ENCODE measurements at places on chromosomes 2 and 18.

GRCh38 chr2:113248997-113249770 is 29.5 kb downstream of the PAX8 start:
- peak; percentile 85 for DNase-seq

- no peak for DNase-seq
Measured at GRCh38 chr2:128568106-128568505, 249.4 kb upstream of the HS6ST1 start.

DNA sequence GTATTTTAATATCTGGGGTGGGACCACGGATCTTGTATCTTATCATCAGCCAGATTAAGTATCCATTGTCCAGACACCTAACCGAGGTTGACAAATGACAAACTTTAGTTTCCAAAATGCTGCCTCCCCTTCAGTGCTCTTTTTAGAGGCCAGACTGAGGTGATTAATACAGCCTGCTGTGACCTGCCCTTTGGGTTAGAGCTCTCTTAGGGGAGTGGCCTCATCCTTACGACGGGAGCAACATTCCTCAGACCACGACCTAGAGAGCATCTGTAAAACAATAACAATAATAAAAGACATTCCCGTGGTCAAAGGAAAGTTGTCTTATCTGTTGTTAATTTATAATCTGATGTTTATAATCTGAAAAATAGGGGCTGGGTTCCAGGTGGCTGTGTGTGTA is 405.3 kb downstream of the LPIN1 start:
- DNase-seq, result no peak

DNA sequence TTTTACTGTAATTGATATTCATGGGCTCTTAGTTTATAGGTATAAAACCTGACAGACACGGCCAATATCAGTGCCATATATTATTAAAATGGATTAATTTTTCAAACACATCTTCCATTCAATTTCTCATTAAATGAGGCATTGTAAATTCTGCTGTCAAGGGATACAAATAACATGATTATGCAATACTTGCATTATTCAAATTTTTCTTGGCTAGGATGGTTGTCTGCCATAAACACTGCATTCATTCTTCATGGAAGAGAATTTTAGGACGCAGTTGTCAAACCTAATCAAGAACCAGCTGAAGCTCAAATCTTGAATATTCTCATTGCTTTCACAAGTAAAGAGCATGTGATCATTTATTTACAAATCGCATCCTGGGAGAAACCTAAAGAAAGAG is 255.6 kb downstream of the RDH14 start:
- no peak for DNase-seq

GRCh38 chr18:79056827-79057367 is 12.3 kb upstream of the ATP9B start:
- DNase-seq, result no peak

DNA sequence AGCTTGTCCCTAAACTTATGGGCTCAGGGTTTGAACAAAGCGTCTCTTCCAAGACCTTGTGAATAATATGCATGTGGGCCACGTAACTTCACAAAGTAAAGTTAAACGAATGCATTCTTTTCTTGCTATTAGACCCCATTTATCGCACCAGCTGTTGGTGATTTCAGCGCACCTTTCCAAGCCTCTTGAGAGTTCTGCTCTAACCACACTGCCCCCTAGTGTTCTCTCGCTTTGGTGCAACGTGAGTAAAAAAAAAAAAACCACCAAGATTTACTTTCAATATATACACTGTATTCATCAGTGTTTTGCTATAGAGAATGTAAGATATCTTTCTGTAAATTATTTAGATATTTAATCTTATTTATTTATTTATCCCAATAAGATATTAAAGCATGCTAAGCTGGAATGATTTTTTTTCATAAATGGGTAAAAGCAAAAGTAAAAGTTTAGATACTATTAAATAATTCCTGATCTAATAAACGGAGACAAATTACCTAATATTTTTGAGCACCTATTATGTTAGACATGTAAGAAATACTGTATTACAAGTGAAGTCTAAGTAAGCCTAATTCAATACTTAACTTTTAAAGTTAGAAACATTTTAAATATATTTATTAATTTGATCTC is 459.5 kb downstream of the DLGAP1 start:
- DNase-seq, result peak; percentile 63

GRCh38 chr2:216499641-216500218 is 1.1 kb downstream of the RPL37A start:
- no peak for DNase-seq

GRCh38 chr2:196248467-196249094 is 77.2 kb upstream of the STK17B start:
- no peak for DNase-seq

DNA sequence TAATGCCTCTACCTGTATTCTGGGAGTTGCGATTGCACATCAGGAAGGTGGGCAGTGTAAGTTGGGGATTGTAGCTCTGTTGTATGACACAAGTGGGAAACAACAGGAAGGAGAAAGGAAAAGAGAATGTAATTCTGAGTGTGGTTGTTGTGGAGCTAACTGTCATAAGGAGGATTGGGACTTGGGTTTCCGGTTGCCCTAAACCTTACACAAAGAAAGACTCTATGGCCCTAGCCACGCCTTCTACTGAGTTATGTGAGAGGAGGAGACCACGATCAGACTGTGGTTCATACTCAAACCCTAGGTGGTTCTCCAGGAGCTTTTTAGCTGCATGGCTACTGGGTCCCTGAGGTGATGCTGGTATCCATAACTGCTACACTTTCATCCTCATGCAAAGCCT is 86.5 kb downstream of the TANC1 start:
- no peak for DNase-seq

DNA sequence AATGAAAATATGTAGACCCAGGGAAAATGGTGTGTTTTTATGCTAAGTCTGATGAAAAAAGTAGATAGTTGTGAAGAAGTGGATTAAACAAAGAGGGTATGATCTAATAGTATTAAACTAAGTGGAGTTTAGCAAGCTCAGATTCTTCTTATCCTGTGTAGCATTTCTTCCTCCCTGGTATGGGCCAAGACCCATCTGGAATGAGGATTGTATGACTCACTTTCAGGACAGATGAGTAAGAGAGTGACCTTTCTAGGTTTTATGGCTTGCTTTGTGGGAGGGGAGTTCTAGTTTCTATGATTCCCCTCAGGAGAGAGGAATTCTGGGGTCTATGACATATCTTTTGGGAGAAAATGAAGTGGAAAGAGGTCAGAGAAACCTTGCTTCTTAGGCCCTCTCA is 550.1 kb downstream of the SPAG16 start:
- no peak for DNase-seq

- no peak for DNase-seq
Measured at GRCh38 chr2:101130081-101130480, 21.1 kb downstream of the TBC1D8 start.

DNA sequence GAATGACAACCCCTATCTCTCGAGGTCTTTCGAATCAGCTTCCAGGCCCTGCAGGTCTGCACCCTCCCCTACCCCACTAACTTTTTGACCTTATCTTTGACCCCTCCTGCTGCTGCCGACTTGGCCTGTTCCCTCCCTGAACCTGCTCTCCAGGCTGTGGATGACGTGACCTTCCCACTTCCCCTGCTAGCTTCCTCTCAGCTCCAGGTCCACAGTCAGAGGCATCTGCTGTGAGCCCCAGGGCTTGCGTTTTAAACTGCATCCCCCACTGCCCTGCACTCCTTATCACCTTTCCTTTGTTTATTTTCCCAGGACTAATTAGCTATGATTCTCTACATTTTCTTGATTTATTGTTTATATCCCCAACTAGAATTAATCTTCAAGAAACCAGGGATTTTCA is 71.2 kb upstream of the ALKAL2 start:
- no peak for DNase-seq

- no peak for DNase-seq
Measured at GRCh38 chr2:178269438-178270224, 75.3 kb downstream of the OSBPL6 start.

- DNase-seq, result no peak
Measured at GRCh38 chr2:102063487-102063911, 71.7 kb downstream of the IL1R2 start.

All from sciatic nerve (tissue), 2 donors.